Naive thymus-derived CD8-positive, alpha-beta T cell (primary cell): ENCODE measurements at places on chromosomes 6 and 20. TPM values are rescaled to one million over a fixed set of nuclear protein-coding genes. Genes with fewer than 3 reads are reported as not detected.

DNA sequence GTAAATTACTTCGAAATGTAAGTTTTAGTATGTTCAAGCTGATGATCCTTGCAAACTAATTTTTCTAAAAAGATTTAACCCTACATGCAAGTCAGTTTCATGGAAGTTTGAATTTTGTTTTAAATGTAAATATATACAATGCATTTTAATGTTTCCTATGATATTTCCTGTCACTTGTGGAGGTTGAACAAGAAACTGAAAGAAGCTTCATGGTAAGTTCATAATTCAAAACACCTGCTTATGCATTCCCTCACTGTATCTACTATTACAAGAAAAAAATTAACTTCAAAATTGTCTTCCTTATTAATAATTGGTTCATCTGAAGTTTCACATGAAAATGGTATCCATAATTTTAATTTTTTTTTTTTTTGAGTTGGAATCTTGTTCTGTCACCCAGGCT, 24.8 kb downstream of the KIF6 start:
- DNase-seq: no peak
- no peaks in the 10 kb centered on the region for H3K36me3 ChIP-seq
- H3K4me1 ChIP-seq: no peaks in the 10 kb centered on the region
- H3K27ac ChIP-seq: no peak overlapping the region
- no peak overlapping the region for H3K4me3 ChIP-seq
- peaks cover 10% of the 10 kb centered on the region for H3K27me3 ChIP-seq

DNA sequence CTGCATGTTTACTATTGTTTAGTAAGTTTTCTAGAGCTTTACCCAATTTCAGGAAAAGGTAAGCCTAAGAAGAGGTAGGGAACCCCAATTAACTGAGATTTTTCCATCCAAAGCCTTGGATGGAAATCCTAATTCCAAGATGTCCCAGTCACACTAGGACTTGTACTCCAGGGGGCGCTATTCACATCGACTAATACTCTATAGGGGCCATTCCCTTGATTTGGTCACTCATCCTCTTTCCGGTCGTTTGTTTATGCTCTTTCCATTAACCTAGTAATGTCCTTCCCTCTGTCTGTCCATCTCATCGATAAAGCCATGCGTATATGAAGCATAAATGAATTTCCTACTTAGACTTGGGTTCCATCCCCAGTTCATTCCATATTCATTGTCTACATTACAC, 80.8 kb upstream of the FUCA2 start:
- no peaks in the 10 kb centered on the region for H3K4me1 ChIP-seq
- no peak overlapping the region for H3K27ac ChIP-seq
- H3K36me3 ChIP-seq: no peaks in the 10 kb centered on the region
- H3K27me3 ChIP-seq: no peaks in the 10 kb centered on the region
- no peak for DNase-seq

PHIP gene
- polyA plus RNA-seq: 8.6 TPM

DNA sequence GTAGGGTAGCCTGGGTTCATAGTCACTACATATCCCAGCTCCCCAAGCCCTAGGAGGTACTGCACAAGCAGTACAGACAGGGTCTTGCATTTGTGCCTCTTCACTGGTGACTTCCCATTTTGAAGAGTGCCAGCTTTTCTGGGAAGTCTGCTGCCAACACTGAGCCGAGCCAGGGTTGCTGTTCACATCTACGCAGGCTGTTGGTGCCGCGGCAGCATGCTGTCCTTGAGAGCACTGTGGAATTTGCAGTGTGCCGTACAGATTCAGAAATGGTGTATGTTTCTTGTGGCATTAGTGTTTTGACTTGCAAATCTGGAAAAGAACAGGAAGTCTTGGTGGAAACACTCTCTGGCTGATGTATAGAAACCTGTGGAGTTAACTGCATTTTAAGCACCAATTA, 67.5 kb downstream of the JARID2 start:
- H3K4me1 ChIP-seq: peaks cover 41% of the 10 kb centered on the region
- H3K36me3 ChIP-seq: no peaks in the 10 kb centered on the region
- no peaks in the 10 kb centered on the region for H3K27me3 ChIP-seq
- DNase-seq: no peak
- H3K27ac ChIP-seq: peak overlapping the region; percentile 58

DNA sequence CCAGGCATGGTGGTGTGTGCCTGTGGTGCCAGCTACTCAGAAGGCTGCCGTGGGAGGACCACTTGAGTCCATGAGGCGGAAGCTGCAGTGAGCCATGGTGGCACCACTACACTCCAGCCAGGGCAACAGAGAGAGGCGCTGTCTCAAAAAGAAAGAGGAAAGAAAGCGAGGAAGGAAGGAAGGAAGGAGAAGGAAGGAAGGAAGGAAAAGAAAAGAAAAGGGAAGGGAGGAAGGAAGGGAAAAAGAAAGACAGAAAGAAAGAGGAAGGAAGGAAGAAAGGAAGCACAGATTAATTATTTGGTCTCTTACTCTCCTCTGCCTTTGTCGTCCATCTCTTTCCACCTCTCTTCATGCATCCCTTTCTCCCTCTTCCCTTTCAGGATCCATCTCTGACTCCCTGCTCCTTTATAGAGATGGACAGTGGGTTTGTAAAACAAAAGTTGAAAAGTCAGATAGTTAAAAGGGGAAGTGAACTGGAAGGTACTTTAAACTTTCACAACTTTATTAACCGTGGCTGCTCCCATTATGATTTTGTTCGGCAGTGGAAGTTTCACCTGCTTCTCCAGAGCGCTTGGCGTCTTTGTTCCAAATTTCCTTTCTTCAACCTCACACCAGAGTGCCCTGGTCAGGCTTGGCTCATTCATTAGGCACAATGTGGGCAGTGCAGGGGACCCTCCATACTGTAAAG, 1.5 kb downstream of the HLA-DQA1 start:
- H3K36me3 ChIP-seq: no peaks in the 10 kb centered on the region
- H3K4me1 ChIP-seq: peaks cover 74% of the 10 kb centered on the region
- H3K4me3 ChIP-seq: no peak overlapping the region
- no peaks in the 10 kb centered on the region for H3K27me3 ChIP-seq

HLA-DMB gene
- polyA plus RNA-seq: 16.8 TPM

STMN3 gene
- 34.0 TPM for polyA plus RNA-seq
